ENCODE measurements at places on chromosomes 2 and 18.

DNA sequence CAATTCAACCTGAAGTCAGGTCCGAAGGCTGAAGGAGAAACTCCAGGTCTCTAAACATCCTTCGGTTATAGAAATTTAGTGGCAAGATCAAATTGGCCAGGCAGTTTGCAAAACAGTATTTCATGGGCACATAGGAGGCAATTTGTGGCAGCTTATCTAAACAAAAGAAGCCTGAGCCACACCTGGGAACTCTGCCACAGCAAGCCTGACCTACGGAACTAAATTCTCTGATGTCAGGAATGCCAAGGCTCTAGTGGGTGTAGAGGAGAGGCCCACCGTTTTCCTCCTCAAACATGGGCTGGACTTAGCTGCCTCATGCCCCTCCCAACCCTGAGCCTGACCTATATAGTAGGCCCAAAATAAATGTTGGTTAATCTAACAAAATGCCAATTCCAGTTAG is 16.0 kb downstream of the SATB2 start:
- no peak for DNase-seq

DNA sequence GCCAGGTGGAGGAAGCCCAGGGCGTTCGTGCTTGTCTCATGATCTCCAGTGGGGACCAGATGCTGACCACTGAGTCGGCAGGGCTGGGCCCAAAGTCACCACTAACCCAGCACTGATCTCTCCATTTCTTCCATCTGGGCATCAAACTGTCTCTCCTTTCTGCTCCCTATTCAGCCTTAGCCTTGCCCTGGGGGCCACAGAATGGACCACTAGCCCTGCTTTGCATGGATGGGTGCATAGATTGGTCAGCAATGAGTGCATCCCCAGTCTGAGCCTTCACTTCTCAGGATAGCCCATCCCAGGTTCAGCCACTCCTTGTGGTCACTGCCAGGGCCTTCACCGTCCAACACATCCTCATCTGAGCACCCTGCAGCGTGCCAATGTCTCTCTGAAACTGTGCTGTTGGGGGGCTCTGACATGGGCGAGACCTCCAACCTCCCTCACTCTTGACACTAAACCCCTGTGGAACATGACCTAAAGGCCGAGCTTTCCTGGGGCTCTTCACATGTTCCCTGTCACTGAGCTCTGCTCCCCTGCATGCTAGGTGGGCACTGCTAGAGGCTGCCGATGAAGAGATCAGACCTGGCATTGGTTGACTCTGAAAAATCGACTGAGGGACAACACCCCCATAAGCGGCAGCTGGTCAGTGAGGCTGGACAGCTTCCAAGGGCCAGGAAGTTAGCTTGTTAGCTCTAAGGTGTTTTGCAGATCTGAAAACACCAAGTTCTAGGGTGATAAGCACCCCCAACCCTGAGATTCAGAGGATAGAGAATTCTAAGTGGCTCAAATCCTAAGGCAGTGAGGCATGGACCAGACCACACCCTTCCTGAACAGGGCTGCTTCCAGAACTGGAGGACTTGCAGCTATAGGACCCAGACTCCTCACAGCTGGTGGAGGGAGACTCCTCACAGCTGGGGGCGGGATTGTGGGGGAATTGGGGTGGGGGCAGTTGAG is 61.7 kb downstream of the HS1BP3 start:
- no peak for DNase-seq

DNA sequence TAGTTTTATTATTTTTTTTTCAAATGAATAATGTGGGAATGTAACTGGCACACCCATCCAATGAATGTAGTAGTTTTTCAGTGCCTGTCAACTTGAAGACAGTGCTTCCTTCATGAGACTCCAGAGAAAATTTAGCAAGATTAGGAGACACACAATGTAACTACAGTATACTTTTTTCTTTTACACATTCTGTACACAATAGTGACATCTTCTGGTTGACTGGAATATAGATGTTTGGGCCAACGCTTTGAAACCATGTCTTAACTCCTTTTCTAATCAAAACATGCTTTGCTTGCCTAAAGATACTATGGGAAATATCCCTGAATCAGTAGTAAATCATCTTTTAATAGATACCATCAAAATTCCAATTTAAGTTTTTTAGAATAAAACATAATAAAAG is 229.5 kb upstream of the ZC3H15 start:
- no peak for DNase-seq

DNA sequence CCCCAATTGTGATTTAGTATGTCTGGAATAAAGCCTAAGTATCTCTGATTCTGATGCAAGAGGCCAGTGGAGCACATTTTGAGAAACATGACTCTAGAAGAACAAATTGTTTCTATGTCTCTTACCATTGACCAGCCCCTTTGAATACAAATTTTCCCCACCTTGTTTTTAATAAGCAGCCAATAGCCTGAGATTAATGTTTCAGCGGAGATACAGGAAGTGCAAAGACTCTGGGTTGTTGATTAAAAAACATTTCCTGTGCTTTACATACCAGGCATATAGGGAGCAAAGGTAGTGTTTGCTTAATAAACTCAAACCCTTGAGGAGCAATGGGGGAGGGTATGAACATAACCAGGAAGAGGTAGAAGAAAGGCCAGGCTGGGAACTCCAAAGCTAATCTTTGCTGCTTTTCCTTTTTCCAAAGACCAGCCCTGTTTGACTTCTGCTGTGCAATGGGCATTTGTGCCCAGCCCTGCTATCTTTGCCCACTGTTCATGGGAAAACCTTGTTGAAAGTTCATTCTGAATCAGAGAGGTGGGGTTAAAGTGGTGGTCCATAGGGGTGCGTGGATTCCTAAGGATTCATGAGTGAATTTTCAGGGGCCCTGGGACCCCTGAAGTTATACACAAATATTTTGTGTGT is 29.3 kb downstream of the UPP2 start:
- DNase-seq = no peak

- DNase-seq = no peak
These were observed 1855.4 kb upstream of the PIK3C3 start for GRCh38 chr18:40099641-40100040.

GRCh38 chr2:226608451-226608850 is 191.2 kb downstream of the IRS1 start:
- no peak for DNase-seq

DNA sequence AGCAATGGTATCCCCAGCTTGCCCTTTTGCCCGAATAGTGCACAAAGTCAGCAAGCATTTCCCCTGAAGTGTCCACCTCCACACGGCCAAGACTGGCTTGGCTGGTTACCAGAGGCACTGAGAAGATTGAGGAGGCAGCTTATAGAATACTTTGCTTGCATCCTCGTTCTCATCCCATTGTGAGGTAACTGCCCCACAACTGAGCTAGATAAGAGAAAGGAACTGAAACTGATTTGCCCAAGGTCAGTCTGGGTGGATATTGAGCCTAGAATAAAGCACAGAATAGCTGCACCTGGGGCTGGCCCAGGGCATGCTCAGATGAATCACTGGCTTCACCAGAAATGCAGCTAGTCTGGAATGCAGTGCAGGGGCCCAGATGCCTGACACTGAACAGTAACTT is 32.7 kb upstream of the MAP4K3 start:
- no peak for DNase-seq

DNA sequence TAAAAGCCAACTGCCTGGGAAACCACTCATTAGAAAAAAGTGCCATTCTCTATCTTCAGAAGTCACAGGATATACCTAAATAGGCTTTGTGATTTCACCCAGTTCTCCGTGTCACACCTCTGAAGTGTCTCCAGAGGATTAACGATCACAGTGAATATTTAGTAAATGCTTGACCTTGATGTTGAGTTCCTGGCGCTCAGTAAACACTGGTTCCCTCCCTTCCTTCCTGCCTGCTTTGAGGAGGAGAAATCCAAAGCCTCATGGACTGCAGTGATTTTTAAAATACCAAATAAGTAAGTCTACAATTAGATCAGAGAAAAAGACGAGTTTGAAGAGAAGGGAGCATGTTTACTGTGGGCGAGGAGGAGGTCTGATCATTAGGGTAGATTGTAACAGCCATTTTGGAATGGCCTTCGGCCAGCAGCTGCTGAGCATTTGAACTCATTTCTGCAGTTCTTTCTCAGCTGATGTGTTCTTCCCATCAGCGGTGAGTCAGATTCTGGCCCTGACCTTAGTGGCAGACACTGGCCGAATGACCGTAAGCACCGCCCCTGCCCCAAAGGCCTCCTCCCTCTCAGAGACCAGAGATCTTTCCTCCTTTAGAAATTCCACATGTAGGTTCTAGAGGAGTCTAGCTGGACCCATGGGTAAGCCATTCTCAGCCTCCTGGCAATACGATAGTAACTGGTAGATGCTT is 62.1 kb upstream of the SLC16A14 start:
- DNase-seq = no peak

DNA sequence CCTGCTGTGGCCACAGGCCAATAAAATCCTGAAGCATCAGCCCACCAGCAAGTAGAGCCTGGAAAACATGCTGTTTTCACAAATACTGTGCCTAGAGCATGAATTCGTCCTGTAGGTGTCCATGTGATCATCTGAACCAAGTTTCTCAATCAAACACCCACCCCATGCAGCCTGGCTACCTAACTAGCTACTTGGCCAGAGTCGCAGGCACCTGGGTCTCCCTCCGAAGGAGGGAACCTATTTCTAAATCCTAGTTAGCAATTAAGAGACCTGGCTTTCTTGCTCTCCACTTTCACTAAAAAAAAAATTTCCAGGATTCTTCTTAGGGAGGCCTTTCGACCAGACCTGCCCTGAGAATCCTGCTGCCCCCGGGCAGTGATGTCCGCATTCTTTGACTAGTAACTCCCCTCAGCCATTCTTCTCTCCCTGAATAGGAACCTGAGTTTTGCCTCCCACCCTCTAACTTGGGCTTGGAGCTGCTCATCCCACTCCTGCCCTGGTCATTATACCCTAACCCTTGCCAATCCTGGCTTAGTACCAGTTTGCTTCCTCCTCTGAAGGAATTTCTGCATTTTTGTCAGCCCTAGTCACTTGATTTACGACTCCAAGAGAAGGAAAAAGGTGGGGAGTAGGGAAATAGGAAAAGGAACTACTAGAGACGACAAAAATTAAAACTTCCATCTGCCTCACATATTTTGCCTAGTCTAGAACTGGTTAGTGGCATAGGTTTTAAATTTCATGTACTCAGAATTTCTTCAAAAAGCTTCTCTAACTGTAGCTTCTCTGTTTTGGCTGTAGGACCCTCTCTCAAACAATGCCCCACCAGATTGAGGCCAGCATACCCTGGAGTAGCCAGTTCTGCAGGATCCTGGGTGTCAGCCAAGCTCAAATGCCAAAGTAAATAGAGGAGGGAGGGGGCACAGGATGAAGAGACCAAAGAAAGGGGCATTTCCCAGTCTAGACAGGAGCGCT is 25.4 kb upstream of the TANK start:
- no peak for DNase-seq

DNA sequence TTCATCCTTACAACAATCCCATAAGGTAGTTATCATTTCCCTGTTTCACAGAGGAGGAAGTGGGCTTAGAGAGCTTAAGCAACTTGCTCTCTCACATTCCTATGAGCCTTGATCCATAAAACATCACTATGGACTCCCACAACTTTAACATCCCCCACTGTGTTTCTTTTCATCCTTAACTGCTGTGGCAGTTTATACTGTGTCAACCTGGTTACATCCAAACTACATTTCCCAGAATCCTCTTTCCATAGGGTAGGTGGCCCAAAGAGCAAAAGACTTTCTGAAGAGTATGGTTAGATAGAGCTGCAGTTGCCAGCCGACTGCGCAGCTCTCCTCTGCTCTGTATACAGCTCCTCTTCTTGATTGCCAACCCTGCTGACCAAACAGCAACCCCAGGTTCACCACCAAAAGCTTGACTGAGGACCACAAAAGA is 22.5 kb downstream of the MAP3K2 start:
- DNase-seq = no peak

DNA sequence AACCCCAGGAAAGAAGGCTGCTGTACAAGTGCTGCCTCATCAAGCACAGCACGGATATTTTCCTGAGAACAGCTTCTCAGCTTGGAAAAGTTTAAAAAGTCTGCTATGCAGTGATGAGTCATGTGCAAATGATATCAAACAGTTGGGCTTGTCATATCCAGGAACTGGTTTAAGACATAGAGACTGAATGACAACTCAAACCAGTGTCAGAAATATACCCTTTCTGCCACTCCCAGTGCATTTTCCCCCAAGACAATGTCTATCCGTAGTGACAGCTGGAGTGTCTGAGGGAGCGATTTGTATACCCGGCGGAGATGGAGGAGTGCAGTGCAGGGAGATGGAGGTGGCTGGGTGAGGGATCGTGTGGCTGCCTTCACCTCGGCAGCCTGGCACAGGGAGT is 28.2 kb downstream of the SOX11 start:
- DNase-seq = no peak

- no peak for DNase-seq
These were observed 7.1 kb upstream of the KCMF1 start for GRCh38 chr2:84963692-84964405.

DNA sequence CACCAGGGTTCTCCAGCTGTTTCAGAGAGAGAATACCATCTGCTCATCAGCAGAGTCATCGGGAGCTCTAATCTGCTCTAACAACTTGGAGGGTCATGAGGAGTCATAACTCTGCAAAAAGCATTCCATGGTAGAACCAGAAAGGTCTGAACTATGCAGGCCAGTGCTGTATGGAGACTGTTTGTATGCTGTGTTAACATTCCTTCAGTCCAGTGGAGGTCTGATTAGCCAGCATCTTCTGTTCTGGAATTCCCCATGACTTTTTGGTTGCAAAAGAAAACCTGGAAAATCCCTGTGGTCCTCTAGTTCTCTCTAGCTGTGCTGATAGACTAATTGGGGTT is 9.4 kb upstream of the ITGB6 start:
- DNase-seq = no peak

DNA sequence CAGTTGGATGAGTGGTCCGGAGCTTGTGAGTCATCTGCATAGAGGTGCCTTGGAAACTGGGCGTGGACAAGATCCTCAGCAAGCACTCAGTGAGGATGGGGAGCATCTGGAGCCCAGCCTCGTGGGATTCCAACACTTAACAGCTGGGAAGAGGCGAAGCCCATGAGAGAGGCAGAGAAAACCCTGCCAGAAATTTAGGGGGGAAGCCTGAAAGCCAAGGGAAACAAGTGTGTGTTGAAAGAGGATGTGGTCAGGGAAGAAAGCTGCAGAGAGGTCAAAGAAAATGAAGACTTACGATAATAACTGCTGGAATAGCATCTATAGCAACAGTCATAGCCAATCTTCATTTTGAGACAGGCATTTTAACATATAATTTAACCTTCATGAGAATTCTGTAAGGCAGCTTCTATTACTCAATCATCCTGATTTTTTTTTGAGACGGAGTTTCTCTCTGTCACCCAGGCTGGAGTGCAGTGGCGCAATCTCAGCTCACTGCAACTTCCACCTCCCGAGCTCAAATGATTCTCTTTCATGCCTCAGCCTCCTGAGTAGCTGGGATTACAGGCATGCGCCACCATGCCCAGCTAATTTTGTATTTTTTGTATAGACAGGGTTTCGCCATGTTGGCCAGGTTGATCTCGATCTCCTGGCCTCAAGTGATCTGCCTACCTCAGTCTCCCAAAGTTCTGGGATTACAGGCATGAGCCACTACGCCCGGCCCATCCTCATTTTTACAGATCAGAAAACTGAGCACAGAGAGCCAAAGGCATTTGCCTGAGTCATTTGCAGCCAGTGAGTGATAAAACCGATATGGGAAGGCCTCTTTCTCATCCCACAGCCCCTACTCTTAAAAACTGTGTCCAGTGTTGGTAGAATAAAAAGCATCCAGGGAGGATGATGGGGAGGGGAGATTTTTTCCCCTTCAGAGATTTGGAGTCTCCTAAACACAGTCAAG is 214.4 kb upstream of the EPAS1 start:
- DNase-seq = no peak

GRCh38 chr2:84942964-84943421 is 28.0 kb upstream of the KCMF1 start:
- DNase-seq = no peak

All from CD4-positive, alpha-beta T cell treated with Interleukin-17A for 4 hours (primary cell).